Stimulated activated CD4-positive, alpha-beta T cell treated with anti-CD3 and anti-CD28 coated beads, Interleukin-2, amount 100 ng/mL, for 24 hours (primary cell): ENCODE measurements at places on chromosomes 13 and 19.

DNA sequence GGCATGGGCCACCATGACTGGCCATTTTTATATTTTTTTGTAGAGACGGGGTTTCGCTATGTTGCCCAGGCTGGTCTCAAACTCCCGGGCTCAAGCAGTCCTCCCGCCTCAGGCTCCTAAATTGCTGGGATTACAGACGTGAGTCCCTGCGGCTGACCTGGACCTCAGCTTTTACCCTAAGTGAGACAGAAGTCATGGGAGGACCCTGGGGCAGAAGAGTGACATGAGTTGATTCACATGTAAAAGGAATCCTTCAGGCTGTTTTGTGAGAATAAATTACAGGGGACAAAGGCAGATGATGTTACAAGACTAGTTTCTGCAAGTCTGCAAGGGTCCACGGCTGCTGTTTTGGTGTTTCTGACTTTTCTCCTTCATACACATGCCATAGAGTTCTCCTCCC, 2.6 kb upstream of the BCAM start:
- no peak for DNase-seq

- no peak for DNase-seq
Measured at GRCh38 chr13:71252184-71252704, 614.8 kb downstream of the DACH1 start.

DNA sequence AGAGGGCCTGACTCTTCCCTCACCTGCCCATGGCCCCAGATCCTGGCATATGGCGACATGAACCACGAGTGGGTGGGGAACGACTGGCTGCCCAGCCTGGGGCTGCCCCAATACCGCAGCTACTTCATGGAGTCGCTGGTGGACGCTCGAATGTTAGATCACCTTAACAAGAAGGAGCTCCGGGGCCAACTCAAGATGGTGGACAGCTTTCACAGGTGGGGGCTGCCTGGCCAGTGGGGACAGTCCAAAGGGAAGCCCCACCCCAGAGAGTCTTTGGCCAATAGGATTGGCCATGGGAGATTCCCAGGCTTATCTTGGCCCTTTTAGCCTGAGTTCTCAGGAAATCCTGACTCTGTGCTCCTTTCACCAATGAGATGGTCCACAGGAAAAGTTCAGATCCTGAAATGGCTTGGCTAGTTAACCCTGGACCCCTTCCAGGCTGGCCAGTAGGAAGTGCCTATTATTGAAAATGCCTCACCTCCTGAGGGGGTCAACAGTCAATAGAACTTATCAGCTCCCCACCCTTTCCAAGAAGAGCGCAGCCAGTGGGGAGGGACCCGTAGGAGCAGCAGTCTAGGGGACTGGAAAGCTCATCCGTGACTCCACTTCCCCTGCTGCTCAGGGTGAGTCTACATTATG, 7.0 kb downstream of the HRC start:
- DNase-seq, result no peak

- DNase-seq, result no peak
Measured at GRCh38 chr19:2424686-2425621, 2.4 kb downstream of the TIMM13 start.

GRCh38 chr19:46192992-46193650, 36.4 kb upstream of the IGFL1 start:
- no peak for DNase-seq

DNA sequence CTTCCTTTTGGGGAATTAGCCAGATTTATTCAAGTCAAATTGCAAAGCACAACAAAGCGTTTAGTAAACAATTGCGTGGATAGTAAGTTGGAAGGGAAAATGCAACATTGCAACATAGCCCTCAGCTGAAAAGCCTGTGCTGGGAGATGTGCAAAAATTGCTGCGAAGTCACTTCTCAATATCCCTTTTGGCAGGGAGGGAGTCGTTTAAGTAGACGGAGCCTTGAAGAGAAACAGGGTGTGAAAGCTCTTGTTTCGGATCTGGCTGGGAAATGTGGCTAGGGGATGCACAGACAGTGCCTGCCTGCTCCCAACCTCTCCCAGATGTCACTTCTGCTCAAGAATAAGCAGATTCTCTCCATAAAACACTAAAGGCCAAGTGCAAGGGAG, 56.8 kb downstream of the SLC7A1 start:
- DNase-seq, result no peak

- no peak for DNase-seq
Measured at GRCh38 chr13:84730376-84730775, 848.1 kb upstream of the SLITRK1 start.

DNA sequence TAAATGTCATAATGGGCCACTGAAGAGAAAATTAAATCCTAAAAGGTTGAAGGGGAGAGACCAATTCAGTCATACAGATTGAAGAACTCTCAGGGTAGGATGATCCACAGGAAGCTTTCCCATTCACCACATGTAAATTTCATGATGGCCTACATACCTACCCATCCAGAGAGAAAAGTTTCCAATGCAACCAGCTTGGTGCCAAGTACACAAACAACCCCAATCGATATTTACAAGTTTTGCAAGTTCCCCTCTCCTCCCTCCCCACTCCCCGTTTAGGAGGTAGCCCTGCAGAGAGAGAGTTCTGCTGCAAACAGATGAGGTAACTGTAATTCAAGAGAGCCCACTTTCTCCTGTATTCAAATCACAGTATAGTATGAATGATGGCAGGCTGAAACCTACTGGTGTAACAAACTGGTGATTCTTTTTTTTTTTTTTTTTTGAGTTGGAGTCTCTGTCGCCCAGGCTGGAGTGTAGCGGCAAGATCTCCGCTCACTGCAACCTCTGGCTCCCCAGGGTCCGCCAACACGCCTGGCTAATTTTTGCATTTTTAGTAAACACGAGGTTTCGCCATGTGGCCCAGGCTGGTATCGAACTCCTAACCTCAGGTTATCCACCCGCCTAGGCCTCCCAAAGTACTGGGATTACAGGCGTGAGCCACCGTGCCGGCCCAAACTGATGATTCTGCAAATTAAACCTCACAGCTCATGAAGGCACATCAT, 14.4 kb downstream of the FOXO1 start:
- DNase-seq, result no peak

GRCh38 chr19:4277191-4277696, 1.8 kb upstream of the SHD start:
- DNase-seq, result no peak

DNA sequence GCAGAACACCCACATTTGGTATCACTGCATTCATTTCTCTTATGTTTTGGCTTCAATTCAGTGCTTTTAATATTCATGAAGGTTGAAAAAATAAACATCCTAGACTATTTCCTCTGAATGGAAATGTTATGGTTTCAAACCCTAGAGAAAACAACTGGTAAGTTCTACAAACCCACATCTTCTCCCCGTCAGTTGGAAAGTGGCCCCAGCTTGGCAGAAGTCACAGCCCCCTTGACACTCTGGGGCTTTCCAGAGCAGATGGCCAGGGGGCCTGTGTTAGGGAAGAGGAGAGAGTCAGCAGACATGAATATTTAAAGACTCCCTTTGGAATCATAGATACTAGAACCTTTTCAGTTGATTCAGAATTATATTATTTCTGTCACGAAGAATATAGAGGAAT, 123.9 kb downstream of the SHISA2 start:
- no peak for DNase-seq

- no peak for DNase-seq
Measured at GRCh38 chr13:109897988-109898624, 111.7 kb upstream of the IRS2 start.

DNA sequence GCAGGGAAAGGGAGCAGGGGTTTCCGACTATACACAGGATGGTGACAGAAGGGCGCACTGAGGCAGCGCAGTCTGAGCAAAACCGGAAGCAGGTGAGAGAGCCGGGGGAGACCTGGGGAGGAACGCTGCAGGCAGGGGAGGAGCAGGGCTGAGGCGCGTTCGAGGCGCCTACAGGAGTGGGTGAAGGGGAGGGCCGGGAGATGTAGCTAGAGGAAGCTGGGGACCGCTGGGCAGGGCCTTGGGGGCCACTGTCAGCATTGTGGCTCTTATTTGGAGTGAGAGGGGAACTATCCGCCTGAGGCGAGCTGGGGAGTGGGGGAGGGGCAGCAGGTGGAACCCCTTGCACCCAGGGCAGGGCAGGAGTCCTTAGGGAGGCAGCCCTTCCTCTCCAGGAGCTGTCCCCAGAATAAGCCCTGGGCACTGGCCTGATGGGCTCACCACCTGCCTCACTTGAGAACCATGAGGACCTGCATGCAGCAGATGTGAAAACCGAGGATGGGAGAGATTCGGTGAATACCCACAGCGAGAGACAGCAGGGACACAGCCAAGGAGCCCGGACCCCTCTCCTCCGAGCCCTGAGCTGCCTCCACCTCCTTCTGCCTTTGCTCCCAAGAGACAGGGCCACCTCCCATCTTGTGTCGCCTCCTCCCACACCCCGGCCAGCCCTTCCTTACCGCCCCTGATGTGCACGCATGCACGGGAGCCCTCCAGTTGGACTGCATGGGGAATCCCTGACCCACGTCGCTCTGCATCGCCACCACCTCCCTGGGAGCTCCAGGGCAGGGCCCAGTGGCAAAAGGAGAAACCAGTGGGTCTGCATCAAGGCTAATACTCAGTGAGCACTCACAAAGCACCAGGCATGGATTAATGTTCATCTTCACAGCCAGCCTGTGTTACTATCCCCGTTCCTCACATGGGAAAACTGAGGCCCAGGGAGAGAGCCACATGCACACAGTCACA, 10.3 kb downstream of the AKT2 start:
- DNase-seq, result peak; percentile 37

DNA sequence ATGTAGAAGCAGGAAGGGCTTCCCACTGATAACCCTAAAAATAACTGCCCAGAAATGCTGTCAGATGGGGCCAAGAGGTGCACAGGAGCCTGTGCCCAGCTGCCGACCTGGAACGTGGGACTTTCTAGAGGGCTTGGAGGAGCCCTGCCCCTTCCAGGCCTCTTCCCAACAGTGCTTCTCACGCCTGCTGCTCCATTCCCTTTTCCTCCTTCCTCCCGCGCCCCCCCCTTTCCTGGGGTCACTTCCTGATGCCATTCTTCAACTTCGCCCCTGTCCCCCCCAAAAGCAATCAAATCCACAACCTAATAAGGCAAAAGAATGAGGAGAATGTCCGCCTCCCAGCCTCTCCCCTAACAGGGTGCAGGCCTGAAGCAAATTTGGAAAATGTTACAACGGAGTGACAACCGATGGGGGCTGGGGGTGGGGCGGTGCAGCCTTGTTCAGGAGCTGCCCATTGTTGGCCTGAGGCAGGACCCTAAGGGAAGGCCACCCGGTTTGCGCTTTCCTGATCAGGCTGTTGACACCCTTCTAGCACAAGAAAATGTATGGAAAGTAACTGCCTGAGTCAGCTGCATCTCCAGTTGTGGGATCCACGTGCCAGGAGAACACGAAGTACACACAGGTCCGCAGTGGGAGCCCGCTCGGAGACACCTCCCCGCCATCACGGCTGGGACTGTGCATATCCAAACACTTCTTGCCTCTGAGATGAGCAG, 18.7 kb downstream of the ACTN4 start:
- DNase-seq, result no peak

DNA sequence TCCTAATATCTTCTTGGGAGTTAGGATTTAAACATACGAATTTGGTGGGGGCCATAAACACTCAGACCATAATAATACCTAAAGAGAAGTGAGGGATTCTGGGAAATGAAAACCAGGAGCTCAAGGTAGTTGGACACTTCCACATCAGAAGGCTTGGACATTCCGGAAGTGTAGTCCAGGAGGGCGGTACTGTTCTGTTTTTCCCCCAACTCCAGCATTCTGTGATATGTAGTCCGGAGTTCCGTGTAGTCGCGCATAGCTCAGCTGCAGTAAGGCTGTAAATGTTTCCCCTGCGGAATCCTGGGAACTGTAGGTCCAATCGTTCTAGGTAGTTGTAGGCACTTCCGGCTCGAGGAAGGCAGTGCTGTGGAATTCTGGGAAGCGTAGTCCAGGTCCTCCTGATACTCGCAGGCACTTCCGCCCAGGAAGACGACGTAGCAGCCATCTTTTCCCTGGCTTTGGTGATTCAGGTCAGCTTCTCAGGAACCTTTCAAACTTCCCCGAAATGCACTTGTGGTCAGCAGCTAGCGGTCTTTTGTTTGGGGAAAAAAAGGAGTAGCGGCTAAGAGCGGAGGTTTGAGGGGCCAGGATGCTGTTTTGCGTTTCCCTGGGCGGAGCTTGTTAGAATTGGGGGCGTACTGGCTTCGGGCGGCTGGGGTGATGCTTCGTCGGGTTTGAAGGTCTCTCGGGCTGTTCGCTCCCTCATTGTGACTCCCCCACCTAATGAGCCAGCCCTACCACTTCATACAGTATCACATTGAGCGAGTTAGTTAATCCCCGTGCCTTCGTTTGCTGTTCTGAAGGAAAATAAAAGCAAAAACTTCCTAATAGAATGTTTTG, at the start of gene ZNF226:
TSS of gene ZNF226 (plus strand) at position 428 of the 840 bp plus-strand sequence. CDS start 4,981 bp downstream, outside the sequence.
- DNase-seq, result peak; percentile 74

DNA sequence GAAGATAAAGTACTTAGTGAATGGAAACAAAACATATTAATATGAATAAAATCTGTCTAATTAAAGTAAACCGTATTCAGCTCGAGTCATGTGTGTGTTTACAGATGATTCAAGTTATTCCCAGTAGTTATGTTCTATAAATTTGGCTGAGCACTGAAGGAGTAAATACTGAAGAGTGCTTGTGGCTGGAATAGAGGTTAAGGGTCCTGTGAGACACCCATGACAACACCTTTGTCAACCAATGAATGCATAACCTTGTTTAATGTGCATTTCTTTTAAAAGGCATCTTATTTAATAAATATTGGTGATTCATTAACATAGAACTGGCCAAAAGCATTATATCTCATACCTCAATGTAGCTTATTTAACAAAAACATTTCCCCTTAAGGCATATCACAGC, 577.8 kb upstream of the SLITRK5 start:
- DNase-seq, result no peak

- DNase-seq, result no peak
Measured at GRCh38 chr19:748274-748598, 2.7 kb upstream of the MISP start.

DNA sequence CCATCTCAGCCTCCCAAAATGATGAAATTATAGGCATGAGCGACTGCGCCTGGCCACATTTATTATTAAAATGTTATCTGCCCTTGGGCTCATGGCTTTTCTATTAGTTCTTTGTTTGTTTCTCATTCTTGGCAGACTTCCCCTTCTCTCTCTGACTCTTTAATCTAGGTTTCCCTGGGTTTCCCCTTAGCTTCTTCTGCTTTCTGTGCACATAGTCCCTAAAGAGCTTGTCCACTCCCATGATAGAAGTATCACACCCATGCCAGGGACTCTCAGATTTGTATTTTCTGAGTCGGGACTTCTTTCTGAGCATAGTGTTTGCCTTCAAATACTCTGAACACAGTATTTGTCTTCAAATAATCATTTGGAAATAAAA, 38.6 kb upstream of the ITM2B start:
- no peak for DNase-seq

DNA sequence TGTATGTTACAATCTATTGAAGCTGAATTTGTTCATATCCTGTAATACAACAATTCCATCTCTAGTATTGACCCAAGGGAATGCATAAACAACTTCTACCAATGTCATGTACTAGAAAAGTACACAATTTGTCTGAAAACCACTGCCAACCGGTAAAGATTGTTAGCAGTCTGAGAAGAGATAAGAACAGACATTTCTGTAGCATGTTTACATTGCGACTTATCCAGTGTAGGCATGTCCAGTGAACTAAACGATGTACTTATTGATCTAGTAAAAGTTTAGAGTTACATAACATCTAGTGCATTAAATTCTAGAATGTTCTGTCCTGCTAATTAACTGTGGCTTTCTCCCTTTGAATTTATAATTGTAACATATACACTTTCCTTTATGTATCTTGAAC, 425.9 kb downstream of the SLITRK6 start:
- no peak for DNase-seq
